ENCODE measurements at places on chromosomes 16 and 17. TPM values are rescaled to one million over a fixed set of nuclear protein-coding genes. Genes with fewer than 3 reads are reported as not detected.

GRCh38 chr16:3881499-3881990 is 1.0 kb upstream of the CREBBP start:
- DNase-seq, result peak; percentile 51

- DNase-seq, result no peak
Observed at GRCh38 chr16:28829747-28830146, 6.9 kb downstream of the ATXN2L start.

GRCh38 chr17:81808778-81809555 is 5.0 kb downstream of the GCGR start:
- DNase-seq, result peak; percentile 32

- no peak for DNase-seq
Observed at GRCh38 chr16:13435873-13436474, 484.0 kb upstream of the ERCC4 start.

- DNase-seq, result no peak
Observed at GRCh38 chr17:51850201-51850600, 308.3 kb downstream of the CA10 start.

DNA sequence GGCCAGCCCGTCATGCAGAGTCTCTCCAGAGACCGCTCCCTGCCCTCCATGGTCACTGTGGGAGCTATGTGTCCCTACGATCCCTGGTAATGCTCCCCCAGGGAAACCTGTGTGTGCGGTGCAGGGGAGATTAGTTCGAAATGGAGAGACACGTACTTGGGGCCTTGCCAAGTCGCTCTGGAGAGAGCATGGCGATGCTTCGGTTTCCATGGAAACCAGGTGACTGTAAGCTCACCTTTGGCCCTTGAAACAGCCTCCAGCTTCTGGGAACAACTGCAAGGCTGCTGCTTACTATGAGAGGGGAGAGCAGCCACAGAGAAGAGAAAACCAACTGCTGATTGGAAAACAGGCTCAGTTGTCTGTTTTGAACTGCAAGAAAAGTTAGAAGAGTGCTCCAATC is 879.7 kb upstream of the EEF2KMT start:
- DNase-seq, result no peak

GRCh38 chr16:83959656-83960434 is 6.8 kb downstream of the OSGIN1 start:
- DNase-seq, result no peak

DNA sequence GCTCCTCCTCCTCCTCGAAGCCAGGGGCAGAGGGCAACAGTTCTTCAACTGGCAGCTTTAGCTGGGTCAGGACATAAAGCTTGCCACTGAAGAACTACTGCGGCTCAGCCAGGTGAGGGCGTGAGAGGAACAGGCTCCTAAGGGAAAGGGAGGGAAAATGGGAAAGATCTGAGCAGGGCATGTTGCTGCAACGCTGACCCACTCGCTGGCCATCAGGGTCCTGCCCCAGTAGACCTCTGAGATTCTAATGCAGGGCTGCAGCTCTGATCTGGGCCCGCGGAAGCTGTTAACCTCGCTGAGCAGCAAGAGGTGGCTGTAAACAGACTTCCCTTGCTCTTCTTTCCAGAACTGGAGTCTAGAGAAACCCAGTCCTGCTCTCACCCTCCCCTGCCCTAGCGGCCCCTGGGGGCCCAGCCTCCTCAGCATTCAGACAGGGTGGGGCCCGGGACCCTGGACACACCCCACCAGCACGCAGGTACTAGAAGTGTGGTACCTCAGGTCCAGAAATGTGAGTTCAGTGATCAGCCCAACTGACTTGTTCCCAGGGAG is 3.8 kb upstream of the TLCD2 start:
- DNase-seq, result no peak

DNA sequence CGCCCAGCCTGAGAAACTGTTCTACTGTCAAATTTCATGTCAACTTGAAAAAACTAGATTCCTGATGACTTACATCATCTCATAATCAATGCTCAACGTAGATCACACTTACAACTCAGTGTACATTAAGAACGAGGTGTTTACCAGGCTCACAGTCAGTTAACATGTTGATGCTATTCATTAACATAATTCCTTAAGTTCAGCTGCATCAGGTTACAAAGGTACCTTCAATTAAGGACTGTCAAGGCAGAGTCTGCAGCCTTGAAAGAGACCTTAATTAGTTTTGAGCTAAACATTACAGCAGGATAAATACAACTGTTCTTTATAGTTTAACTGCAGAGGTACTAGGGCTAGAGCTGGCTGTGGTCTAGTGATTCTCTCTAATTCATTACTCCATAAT is 1.9 kb downstream of the GNA13 start:
- DNase-seq, result no peak

DNA sequence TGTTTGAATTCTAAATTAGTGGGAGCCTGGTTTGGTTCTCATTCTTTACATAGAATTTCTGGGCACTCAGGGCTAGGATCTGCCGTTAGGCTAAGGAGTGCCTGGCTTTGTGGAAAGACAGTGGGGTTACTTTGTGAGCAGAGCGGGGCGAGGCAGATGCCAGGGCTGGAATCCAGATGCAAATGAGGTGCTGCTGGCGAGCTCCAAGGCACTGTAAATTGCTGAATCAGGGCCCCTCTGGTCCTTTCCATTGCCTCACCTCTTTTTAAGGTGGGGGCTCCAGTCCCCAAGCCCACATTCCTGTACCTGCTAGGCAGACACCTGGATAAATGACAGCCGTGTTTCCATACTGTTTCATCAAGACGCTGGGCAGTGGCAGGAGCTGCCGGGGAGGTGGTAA is 33.8 kb downstream of the PIPOX start:
- no peak for DNase-seq

- peak; percentile 12 for DNase-seq
Observed at GRCh38 chr17:41500131-41500911, 5.1 kb downstream of the KRT13 start.

- DNase-seq, result peak; percentile 40
Observed at GRCh38 chr16:56549744-56550385, 15.0 kb upstream of the MT4 start.

DNA sequence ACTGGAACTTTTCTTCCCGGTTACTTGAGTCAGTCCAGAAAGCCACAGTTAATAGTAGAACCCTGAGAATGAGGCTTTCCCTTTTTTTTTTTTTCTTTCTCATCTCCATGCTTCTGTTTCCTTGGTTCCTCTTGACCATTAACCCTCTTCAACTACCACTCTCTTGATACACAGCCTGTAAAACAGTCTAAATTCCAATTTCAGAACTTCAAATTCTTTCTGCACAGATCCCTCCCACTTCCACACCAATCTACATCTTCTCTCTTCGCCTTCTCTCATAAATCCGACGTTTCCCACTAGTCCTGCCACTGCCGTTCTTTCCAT is 588 bp downstream of the METTL16 start:
- no peak for DNase-seq

DNA sequence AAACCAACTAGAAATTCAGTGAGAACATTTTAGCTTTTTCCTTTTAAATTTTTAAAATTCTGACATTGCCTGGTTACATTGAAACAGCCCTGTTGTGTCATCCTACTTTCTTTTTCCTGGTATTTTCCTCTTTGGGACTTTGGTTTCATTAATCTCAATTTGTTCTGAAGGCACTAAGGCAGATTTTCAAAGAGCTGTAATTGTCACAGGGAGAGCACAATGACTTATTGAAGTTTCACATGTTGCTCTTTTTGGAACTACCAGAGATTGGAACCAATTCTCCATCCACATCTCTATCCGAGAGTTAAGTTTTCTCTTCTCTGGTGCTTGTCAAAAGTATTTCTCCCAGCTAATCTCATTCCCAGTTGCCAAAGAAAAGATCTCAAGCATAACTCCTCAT is 144.7 kb upstream of the TBX2 start:
- DNase-seq, result no peak

GRCh38 chr16:72995151-72995881 is 52.6 kb downstream of the ZFHX3 start:
- peak; percentile 31 for DNase-seq

- DNase-seq, result no peak
Observed at GRCh38 chr16:89373355-89374110, 116.8 kb downstream of the ANKRD11 start.

DNA sequence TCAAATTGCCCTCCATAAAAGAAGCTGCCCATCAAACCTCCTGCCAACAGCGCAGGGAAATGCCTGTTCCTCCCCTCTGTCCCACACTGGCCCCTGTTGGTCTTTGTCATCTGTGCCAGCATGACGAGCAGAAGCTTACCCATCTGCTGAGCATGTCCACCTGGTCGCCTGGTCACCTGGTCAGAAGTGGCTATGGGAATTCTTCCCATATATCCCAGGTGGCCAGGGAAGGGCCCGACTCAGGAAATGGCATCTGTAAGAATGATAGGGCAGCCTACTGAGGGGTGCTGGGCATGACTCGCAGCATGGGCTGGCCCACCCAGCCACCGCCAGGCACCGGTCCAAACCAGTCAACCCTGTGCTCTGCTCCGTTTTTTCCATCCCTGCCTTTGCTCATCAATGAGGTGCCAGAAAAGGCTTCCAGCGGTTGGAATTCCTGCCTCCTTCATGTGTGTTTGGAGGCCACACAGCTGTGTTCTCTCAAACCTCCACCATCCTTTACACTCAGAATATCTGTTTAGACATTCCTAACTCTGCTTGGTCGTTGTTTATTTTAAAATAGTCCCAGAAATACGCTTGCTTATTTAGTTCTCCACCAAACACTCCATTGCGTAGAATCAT is 145.2 kb downstream of the CLEC16A start:
- no peak for DNase-seq

DNA sequence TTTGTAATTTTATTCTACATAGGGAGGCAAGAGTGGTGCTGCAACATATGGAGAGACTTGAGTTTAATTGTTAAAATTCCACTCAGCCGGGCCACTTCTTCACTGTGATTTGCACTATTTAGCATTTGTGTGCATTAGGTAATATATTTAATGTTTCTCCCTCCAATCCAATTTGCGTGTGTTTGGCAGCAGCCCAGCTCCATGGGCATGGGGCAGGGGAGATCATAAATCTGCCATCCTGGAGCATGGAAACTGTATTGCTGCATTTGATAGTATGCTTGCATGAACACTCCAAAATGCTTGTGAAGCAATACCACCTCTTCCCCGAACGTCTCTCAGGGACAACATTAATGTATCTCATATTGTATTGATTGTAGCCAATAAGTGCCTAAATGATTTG is 339.1 kb upstream of the RBFOX1 start:
- DNase-seq, result no peak

DNA sequence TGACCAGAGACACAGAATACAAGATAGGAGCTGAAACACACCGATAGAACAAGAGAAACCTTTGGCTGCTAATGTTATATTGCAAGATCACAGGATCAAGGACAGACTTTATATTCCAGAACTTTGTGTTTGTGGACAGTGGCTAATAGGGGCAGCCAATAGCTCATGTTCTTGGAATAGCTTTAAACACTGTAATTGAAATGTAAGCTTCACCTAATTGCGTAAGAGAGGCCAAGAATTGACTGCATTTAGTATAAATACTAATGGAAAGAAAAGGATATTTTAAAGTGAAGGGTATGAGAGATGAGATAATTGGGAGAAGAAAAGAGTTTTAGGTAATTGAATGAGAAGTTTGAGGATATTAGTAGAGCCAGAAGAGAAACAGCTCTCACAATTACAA is 758.8 kb downstream of the CDH11 start:
- no peak for DNase-seq

GRCh38 chr16:2821487-2822157 is 4.6 kb downstream of the PRSS21 start:
- DNase-seq, result no peak

GRCh38 chr16:89411335-89411850 is 79.0 kb downstream of the ANKRD11 start:
- no peak for DNase-seq

DNA sequence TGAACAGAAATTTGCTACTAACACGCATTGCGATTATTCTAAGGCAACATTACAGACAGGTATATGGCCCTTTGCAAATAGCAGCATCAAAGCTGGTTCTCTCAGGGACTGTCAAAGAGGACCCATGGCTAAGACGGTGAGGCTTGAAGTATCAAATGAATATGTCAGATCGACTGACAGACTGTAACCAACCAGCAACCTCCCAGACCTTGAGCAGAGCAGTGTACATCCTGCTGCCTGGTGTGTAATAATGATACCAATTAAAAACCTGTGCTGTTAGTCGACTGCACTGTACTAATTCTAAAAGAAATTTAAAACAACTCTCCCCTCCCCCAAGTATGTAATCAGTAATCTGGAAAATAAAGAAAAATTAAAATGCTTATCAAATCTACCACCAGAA is 35.9 kb upstream of the GHDC start:
- peak; percentile 35 for DNase-seq

ACE gene
- total RNA-seq, result 0.46 TPM

CCDC92B gene
- not detected for total RNA-seq

LRRC46 gene
- total RNA-seq, result 0.82 TPM

ITGAL gene
- total RNA-seq, result 210 TPM

Data from activated CD4-positive, alpha-beta T cell treated with anti-CD3 and anti-CD28 coated beads for 36 hours (primary cell).